ENCODE measurements at places on chromosomes 3 and 15.
A peak's percentile ranks its signal among the peaks of the same experiment; 100 is the strongest.

DNA sequence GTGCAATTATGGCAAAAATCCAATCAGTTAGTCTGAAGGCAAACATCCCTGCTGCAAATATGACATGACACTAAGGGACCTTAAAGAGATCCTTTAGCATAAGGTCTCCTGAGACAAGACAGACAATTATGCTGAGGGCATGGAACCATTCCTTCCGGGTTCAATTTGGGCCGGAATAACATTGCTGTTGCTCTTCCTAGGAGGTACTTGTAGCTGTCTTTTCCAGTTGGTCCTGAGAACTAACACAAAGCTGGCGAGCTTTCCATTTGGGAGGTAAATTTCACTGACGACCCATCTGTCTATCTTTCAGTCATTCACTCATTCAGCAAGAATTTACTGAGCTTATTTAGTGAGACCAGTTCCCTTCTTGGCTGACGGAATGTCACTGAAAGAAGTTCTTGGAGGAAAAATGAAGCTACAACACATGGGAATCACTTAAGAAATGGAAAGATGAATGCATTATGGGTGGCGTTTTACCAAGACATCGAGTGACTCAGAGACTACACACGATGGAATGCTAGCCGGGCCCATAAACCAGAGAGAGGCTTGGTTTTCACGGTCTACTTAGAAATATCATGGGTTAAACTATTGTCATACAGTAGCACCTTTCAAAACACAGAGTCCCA lies 215.5 kb downstream of the PDZRN3 start:
- no peak for DNase-seq

GRCh38 chr3:37945807-37946530 lies 44.6 kb upstream of the VILL start:
- peak; percentile 61 for DNase-seq

DNA sequence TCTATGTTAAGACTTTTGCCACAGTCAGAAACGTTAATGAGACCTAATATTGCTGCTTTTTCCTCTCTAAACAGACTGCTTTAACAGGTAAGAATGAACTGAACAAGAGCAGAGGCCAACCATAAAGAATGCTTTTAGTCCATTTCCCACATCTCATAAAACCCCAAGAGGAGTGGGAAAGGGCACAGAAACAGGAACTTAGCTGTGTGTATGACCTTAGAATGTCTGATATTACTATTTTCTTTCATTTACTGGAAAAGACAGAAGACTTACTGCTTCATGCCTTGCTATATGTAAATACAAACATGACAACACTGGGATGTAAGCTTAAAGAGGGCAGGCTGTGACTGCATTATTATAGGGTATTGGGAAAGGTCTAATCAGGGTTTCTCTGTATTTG lies 115.0 kb downstream of the ISL2 start:
- no peak for DNase-seq

GRCh38 chr15:58419803-58420524 lies 11.8 kb upstream of the LIPC start:
- no peak for DNase-seq

DNA sequence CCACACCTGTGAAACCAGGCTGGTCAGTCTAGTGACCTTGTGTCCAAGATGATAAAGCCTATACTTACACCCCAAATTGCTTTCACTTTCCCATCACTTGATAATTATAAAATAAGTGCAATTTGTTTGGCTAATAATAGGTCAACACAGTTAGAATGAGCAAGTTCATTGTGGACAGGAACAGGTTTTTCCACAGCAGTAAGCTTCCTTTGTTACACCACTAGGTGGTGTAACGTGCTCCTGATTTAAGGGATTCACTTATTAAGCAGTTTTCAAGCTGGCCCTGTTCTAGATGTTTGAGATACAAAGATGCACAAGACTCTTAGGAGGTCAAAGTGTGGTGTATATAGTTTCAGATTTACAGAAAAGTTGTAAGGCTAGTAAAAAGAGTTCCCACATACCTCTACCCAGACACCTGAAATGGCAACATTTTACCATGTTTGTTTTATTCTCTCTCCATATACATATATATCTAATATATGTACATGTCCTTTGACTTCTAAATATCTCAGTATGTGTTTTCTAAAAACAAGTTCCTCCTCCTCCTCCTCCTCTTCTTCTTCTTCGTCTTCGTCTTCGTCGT lies 6.8 kb upstream of the MFSD1 start:
- DNase-seq = peak; percentile 10

- no peak for DNase-seq
Measured at GRCh38 chr15:64522226-64522823, 61.9 kb downstream of the ZNF609 start.

DNA sequence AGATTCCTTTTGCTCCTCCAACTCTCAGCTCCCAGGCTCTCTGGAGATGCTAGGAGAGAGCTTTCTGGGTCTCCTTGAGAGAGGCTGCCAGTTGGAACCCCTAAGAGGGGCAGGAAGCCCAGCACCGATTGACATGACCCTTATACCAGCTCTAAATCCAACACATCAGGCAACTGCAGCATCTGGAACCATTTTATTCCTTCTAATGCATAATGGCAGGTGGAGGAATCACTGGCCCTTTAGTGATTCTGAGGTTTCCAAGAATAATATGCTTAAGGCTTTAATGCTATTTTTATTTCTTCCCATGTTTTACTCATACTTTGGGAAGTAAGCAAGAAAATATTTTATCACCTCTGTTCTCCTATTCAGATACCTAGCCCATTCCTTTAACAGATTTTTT lies 60.3 kb upstream of the TEX264 start:
- DNase-seq = no peak

- no peak for DNase-seq
Measured at GRCh38 chr3:159517105-159517504, 471.5 kb upstream of the IL12A start.

DNA sequence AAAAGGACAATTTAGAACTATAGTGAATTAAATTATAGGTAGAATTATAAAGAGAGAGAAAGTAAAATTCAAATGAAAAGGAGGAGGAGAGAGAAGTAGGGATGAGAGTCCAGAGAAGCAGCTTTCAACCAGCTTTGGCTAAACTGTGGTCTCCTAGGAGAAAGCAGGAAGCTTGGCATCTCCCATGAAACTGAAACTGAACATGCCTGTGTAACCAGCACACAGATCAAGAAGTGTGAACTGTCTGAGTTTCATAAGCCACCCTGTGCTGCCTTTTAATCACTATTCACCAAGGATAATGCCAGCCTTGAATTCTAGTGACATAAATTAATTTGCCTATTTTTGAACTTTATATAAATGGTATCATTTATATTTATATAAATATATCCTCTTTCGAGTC lies 128.5 kb downstream of the MYRIP start:
- DNase-seq = no peak

DNA sequence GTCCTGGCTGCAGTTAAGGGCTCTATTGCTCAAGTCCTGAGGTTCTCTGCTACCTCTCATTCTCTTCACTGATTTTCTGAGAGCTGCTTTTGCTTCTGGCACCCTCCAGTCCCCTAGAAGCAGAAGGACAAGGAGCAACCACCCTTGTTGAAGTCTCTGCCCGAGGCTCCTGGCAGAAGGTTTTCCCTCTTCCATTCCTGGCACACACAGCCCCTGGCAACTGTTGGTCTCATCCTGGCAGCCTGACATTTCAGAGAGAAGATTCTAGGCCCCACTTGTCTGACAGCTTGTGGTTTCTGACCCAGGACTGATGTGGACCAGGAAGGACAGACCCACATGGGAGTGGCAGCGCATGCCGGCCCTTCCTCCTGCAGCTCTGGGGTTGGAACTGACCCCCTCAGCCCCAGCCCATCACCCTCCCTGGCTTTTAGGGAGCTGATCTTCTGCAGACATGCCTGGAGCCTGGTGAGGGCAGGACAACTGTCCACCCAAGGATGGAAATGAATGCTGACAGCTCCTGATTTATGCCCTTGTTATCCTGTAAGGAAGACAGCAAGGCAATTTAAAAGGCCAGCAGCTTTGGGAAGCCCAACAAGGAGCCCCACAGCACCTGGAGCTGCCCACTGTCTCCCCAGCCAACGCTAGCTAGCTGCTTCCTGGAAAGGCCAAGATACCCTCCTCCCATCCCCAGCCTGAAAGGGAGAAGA lies 13.0 kb upstream of the NTRK3 start:
- no peak for DNase-seq

DNA sequence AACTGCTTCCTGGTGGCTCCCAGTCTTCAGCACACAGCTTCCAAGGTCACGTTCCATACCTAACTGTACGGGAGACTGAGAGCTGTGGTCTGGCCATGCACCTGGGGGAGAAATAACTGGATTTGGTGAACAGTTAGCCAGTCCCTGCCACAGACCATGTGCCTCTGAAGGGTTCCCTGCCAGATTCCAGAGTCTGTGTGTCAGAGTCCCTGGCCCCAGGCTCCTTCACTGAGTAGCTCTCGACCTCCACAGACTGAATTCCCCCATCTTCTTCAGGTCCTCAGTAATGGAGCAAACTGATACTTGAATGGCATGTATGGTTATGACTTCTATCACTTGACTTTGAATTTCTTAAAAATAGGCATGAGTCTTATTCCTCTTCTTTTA lies 17.5 kb downstream of the MKRN2OS start:
- no peak for DNase-seq

- DNase-seq = no peak
Measured at GRCh38 chr15:34804776-34805175, 9.4 kb upstream of the ACTC1 start.

DNA sequence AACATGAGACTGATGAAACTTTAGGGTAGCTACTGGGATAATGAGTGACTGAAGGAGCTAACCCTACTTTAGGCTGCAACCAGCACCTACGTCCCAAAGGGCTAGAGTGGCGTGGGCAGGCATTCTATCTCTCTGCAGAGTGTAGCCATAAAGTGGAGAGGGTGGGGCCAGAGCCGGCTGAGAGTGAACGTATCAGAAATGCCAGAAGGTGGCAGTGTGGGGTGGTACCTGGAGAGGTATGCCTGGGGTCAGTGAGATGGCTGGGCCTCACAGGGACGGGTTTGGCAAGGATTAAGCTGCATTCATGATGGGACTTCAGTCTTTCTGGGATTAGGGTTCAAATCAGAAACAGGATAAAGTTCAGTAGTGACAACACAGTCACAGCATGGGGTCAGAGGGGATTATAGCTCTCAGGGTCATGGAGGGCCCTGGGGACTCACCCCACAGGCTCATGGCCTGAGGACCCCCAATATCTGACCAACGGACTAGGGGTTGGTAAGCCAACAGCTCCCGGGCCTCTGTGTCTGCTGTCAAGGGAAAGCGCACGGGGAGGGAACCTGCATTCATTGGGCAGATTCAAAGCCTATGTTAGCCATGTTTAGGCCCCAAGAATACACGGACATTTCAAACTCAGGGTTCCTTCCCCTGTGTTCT lies 86.5 kb upstream of the FOXB1 start:
- DNase-seq = peak; percentile 55

DNA sequence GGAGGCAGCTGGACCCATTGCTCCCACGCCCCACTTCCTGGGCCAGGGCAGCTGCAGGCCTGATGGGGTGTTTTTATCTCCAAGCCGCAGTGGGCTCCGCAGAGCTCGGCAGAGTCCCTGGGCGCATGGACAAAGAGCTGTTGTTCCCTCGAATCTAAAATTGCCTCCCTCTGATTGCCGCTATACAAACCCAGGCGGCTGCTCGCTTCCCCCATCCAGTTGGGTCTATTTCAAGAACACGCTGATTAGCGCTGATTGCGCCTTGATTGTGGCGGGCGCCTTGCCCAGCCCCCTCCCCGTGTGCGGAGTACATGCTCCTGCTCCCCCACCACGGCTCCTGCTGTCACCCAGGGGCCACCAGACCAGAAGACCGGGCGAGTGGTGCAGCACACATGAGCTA lies 43.4 kb upstream of the SLC6A1 start:
- no peak for DNase-seq

GRCh38 chr3:128632301-128632700 lies 18.3 kb downstream of the RPN1 start:
- DNase-seq = no peak

DNA sequence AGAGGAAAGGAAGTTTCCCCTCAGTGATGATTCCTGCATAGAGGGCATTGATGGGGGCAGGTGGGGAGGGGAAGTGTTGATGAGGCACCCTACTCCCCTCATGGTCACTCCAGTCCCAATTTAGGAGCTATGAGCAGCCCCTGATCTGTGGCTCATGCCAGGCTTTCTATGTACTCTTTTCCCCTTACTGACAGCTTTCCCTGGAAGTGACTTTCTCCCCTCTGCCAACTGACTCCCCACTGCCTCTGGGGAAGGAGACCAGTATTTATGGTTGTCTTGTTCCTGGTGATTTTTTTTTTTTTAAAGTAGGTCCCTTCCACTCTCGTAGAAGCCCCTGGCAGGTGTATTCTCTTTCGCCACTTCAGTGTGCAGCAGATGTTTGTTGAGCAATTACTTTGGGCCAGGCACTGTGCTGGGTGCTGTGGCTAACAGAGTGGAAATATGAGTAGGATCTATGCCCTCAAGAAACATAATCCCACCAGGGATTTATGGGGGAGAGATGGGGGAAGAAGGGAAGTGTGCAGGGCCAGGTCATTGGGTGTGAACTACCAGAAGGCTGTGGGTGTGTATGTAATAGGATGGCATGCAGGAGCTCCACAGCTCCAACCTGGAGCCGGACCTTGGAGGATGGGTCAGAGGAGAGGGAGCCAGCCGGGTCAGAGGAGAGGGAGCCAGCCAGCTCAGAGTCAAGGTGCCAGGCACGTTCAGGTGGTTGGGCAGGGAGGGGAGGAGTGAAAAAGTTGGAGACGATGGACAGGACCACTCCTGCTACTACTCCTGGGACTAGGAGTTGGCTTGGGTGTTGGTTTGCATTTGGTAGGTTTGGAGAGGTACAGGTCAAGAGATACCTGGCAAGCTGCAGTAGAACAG lies 3.5 kb downstream of the SMAD6 start:
- DNase-seq = no peak

- DNase-seq = no peak
Measured at GRCh38 chr3:31523543-31523942, 9.2 kb upstream of the STT3B start.

DNA sequence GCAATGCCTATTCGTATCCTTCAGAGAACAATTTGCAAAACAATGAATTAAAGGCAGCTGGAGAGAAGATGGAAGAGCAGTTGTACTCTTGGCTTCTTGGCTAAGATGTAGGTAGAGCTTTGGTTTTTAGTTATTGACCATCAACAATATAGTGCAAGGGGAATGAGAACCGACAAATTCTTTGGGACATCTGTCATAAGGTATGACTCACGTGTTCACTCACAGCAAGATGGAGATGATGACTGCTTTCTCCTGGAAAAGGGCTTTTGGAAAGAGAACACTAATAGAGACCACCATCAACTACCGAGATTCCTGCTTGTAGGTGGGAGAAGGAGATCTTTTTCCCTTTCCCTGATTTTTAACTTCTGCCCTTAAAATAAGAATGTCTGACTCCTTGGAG lies 234.9 kb downstream of the NTRK3 start:
- no peak for DNase-seq

DNA sequence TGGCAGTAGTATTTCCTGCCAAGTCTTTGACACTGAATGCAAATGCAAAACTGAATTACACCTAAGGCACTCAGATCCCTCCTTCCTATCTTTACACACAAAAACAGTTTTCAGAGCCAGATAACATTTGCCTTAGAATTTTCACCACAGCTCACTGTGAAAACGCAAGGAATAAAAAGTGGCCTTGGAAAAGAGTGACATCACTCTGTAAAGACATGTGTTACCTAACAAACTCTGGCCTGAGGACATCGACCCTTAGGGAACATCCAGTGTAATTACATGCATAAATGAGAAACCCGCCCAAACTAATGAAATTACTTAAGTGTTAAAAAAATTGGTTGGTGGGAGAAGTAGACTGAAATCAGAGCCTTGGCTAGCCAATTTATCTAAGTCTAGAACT lies 88.9 kb downstream of the PLOD2 start:
- no peak for DNase-seq

Data from HTR-8/SVneo (cell line).